Endothelial cell (in vitro differentiated cells): ENCODE measurements at places on chromosomes 13 and 19.

DNA sequence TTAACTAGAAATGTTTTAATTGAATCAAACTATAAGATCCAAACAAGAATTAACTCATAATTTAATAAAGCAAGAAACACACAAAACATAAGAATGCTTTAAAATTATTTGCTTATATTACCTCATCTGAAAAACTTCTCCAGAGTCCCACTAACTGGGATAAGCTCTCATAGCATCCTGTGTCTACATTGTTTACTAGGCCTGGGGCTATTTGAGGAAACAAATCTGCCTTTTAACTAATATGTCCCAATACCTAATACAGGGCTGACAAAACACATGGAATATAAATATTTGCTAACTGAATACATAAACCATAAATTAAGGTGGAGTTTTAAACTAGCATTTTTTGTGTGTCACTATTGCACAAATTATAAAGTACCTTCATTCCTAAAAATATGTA lies 1399.8 kb upstream of the SLC10A2 start:
- no peak for DNase-seq

DNA sequence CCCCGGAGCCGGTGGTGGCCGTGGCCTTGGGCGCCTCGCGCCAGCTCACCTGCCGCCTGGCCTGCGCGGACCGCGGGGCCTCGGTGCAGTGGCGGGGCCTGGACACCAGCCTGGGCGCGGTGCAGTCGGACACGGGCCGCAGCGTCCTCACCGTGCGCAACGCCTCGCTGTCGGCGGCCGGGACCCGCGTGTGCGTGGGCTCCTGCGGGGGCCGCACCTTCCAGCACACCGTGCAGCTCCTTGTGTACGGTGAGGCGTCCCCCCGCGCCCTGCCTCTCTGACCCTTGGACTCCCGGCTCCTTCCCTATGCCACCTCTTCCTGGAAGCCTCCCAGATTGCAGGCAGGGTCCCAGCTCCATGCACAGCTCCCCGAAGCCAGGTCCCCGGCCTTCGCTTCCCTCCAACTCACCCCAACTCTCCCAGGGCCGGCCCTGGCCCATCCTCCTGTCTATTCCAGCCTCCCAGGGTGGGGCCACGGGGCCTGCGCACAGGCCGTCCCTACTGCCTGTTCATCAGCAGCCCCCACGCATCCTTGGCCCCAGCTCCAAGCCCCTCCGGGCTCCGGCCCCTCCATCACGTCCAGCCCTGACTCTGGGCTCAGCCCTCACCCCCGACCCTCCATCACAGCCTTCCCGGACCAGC lies 1.7 kb downstream of the MADCAM1 start:
- DNase-seq, result no peak

DNA sequence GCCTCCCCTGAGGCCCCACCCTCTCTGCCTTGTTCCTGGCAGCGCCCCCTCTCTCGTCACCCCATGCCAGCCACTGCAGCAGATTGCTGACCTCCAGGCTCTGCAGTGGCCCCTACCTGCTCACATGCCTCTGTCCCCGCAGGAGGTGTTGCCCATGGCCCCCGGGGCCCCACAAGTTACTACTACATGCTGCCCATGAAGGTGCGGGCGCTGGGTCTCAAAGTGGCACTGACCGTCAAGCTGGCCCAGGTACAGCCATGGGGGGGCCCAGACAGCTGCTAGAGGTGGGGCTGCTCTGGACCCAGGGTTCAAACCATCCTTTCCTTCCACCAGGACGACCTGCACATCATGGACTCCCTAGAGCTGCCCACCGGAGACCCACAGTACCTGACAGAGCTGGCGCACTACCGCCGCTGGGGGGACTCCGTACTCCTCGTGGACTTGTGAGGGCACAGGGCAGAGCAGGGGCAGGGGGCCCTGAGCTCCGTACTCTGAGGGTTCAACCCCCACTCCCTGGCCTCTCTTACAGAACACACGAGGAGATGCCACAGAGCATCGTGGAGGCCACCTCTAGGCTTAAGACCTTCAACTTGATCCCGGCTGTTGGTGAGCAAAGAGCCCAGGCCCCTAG lies 6.2 kb downstream of the MRPL4 start:
- no peak for DNase-seq

DNA sequence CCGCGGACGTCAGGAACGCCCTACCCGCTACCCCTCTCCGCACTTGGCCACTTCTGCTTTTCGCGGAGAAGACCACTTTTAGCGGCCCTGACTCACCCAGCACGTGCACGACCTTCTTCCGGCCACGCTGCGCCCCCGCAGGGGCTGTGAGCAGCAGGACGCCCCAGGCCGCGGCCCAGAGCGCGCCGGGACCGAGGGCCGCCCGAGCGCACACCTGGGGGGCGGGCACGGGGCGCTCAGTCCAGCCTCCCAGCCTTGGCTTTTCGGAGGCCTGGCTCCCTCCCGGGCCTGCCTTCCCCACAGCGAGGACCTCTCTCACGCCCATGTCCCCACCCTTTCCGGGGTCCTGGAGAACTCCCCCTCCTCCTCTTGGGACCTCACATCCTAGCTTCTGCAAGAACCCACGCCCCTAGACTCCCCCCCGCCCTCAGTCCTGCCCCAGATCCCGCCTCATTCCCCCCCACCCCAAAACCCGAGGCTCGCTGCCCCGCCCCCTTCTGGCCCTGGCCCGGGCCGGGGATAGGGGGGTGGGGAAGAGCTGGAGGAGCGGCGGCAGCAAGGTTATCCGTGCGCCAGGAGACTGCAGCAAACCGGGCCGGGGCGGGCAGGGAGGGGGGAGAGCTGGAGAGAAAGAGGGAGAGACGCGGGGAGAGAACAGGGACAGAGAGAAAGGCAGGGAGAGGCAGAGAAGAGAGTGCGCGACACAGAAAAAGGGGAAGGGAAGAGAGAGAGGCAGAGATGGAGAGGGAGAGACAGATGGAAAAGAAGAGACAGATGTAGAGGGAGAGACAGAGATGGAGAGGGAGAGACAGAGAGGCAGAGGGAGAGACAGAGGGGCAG lies 11.5 kb downstream of the TM6SF2 start:
- no peak for DNase-seq
